ENCODE measurements at places on chromosomes 3 and 15.
A peak's percentile ranks its signal among the peaks of the same experiment; 100 is the strongest.

DNA sequence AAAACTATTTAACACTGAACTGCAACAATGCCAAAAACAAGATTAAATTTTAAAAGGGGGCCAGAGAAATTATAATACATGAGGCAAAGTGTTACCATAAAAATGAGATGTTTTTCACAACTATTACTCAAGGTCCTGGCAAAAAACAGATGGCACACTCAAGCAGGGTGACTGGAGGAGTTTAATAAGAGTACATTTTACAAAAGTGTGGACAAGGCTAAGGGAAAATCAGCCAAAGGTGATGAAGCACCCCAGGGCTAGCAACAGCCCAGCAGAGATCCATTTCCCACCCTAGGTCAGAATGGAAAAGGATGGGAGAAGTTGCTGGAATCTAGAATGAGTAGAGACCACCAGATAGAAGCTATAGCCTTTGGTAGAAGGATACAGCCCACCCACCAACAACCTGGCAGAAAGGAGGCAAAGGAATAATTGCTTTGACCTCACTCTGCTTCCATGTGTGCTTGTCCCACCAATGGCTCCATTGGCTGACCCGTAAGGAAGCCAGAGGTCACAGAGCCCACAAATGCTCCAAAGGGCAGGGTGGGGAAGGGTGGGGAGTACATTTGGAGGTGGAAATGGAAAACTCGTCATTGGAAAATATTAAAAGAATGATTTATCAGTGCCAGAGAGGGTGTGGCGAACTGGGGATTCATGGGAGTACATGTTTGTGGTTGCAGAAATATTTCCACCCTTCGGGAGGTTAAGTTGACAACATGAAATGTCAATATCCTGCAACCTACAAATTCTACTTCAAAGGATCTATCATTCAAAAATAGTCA lies 161.0 kb upstream of the UBE2E2 start:
- DNase-seq: no peak

DNA sequence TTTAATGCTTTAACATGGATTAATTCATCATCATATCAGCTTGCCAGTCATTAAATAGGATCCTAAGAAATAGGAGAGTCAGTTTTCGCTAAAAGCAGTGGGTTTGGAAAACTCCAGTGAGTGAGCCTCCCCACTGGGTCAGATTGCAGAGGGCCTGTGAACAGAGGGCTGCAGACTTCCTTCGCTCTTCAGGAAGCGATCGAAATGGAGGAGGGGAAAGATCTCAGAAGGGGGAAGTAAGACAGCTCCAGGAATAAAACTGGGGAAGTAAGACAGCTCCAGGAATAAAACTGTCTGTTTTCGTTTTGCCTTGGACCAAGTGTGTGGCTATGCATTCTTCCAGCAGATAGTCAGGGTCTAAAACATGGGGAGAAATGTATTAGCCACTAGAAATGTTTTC lies 124.8 kb upstream of the C15orf61 start:
- DNase-seq: peak; percentile 58

- no peak for DNase-seq
Measured at GRCh38 chr15:61558172-61559136, 329.4 kb upstream of the RORA start.

GRCh38 chr3:140570602-140571001 lies 107.3 kb upstream of the TRIM42 start:
- DNase-seq: no peak

GRCh38 chr15:99477791-99478471 lies 87.9 kb upstream of the MEF2A start:
- no peak for DNase-seq

- DNase-seq: no peak
Measured at GRCh38 chr15:39685367-39685766, 97.3 kb downstream of the FSIP1 start.

GRCh38 chr3:56693750-56694149 lies 10.7 kb upstream of the TASOR start:
- peak; percentile 16 for DNase-seq

DNA sequence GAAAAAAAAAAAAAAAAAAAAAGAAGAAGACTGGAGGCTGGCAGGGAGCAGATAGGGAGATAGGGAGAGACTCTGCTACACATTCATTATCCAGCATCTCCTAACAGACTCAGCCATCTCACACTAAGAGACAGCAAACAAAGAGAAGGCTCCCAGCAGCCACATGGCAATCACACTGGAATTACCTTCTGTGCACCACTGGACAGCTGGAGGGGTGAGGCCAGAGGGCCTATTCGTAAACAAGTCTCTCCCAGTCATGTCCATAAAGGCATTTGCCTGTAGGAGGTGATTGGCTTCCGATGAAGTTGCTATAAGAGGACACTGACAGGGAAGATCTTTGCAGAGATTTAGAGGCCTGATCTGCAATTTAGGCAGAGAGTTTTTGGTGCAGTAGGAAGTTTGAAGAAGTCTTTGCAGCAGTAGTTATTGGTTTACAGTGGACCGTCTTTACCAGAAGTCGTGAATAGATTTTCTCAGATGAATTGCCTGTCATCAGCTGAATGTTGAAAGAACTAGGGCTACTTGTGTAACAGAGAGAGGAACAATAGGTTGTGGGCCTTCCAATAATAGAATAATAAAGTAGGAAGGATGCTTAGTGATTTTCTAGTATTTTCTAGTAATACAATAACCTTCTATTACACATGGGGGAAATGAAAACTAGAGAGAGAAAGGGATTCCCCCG lies 89.7 kb downstream of the TP63 start:
- no peak for DNase-seq

DNA sequence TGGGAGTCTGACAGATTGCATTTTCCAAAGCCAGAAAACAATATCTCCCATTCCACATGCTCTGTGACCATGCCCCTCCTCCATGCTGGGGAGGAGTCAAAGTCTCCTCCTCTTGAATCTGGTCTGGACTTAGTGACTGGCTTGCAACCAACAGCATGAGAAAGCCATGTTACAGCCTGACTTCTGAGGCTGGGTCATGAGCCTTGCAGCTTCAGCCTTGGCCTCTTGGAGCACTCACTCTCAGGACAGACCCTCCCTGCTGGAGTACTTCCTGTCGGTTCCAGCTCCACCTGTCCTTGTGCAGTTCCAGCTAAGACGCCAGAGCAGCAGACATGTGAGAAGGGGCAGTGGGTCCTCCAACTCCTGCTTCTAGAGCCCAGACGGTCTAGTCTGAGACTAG lies 49.7 kb upstream of the RBSN start:
- no peak for DNase-seq

DNA sequence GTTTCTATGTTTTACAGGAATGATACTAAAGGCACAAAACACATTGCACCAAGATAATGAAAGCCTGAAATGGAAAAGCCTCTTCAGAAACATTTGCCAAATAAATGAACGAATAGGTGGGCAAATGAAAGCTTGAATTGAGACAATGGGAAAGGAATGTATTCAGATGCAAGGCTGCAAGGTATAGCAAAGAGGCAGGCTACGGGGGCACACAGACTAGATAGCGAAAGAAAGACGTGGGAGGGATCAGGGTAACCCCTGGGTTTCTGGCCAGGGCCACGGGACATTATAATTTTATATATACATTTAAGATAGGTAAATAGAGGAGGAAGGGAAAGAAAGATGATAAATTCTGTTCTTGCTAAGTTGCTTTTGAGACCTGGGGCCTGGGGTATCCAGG lies 95.9 kb upstream of the NLGN1 start:
- DNase-seq: no peak

DNA sequence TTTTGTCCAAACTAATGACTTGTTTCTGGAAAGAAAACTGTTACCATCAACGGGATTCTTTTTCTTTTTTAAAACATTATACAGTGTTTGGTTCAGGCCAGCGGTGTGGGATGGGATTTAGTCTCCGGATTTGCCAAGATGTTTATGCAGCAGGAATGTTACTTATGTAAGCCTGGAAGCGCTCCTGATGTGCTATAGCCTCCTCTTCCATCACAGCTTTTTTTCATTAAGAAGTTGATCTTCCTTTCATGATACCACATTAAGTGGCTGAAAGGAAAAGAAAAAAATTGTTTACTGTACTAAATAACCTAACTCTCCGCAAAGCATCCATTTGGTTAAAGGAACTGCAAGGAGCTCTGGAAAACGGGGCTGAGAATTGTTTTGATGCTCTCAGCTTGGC lies 120.5 kb upstream of the ALDH1A3 start:
- no peak for DNase-seq

GRCh38 chr15:39125904-39126303 lies 455.0 kb upstream of the THBS1 start:
- DNase-seq: no peak

DNA sequence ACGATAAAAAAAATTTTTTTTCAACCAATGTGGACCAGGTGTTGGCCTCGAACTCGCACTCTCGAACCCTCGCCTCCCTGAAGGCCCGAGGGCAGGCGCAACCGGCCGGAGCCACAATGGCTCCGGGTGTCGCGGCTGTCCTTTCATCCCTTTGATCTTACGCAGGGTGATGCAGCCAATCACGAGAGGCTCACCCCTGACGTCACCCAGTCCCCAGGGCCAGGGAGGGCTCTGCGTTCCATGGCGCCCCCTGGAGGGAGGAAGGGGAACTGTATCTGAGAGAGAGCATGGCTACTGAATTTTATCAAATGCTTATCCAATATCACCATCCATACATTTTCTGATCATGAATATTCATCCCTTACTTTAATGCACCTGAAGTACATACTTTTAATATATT lies 15.4 kb upstream of the GMNC start:
- no peak for DNase-seq

- DNase-seq: peak; percentile 14
Measured at GRCh38 chr3:165389064-165389463, 192.9 kb upstream of the SLITRK3 start.

DNA sequence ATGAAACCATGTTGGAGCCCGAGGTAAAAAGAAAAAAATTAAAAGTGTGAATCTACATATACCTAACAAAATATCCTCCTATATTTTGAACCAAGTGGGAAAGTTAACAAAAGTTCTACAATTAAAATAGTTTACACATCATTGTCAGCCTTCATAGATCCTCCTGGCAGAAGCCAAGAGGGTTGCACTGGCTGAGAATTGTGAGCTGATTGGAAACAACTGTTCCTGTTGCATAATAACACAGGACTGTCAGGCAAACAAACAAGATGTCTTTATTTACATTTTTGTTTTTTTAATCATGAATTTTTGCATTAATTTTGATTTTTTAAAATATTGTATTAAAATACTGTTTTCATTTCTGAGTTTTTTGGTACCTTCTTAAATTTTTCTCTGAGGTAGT lies 215.2 kb upstream of the MME start:
- DNase-seq: no peak

DNA sequence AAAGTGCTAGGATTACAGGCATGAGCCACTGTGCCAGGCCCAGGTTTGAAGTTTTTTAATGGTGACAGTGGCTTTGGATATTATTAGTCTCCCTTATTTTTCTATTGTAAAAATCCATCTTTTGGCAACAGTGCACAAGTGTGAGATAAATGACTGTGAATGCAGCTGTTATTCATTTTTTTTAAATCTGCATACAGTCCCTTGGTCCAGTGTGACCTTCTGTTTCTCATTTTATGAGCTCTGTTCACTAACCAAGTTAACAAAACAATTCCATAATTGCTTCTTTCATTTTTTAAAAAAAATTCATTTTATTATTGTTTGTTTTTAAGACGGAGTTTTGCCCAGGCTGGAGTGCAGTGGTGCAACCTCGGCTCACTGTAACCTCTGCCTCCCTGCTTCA lies 381.8 kb downstream of the NAALADL2 start:
- no peak for DNase-seq

- DNase-seq: no peak
Measured at GRCh38 chr15:80679804-80680175, 15.3 kb upstream of the ABHD17C start.

- no peak for DNase-seq
Measured at GRCh38 chr3:61595288-61595687, 33.9 kb downstream of the PTPRG start.

DNA sequence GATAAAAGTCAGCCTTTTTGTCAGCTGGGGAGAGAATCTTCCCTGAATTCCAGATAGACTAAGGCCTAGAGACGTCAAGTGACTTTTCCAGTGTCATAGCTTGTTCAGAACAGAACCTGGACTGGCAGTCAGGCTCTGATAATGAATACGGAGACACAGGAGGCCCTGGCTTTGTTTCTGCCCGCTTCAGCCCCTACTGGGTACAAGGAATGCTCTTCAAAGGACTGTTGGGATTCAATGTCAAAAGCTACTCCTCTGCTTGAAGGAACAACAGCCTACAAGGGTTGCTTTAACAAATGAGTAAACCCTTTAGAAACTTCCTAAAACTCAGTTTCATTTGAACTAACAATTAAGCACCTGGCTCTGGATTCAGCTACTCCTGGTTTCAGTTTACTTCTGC lies 412.3 kb downstream of the OXSM start:
- DNase-seq: no peak

GRCh38 chr3:125054449-125055329 lies 1.1 kb downstream of the HEG1 start:
- DNase-seq: peak; percentile 59

DNA sequence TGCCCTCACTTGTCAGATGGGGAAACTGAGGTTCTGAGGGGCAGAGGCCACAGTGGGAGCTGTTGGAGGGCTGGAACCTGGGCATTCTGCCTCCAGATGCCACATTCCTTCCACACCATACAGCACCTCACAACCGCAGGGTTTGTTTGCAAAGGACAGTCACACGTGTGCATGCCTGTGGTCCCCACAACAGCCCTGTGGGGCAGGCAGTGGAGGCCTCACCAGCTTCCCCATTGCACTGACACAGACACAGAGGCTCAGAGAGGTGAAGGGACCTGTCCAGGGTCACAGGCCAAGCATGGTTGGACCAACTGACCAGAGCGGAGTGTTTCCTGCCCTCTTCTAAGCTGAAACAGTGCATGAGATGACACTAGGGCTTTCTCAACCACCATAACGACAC lies 75.2 kb upstream of the SEC13 start:
- no peak for DNase-seq

GRCh38 chr3:158768881-158769543 lies 32.8 kb upstream of the MFSD1 start:
- no peak for DNase-seq

GRCh38 chr15:62071711-62072308 lies 5.0 kb downstream of the C2CD4A start:
- peak; percentile 46 for DNase-seq

DNA sequence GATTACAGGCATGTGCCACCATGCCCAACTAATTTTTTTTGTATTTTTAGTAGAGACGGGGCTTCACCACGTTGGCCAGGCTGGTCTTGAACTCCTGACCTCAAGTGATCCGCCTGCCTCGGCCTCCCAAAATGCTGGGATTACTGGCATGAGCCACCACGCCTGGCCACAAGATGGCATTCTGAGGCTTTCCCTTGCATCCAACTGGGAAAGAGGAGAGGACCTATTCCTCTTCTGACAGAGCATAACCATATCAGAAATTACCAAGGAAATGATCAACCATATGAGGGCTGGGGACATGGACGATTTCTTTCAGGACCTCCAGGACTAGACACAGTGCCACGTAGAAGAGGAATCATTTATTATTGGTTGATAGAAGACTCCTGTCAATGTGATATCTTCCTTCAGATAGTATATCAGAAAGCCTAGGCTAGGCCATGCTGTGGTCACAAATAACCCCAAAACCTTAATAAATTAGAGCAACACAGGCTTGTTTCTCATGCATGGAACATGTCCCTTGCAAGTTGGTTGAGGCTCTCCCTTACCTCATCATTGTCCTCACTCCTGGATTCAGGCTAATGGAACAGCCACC lies 372.3 kb upstream of the IL12A start:
- DNase-seq: peak; percentile 22

- no peak for DNase-seq
Measured at GRCh38 chr3:125003859-125004595, 51.8 kb downstream of the HEG1 start.

Measured in Ammon's horn (tissue), 1 donor.